Aorta (tissue), 5 donors: ENCODE measurements at places on chromosomes 3 and 15. TPM values are rescaled to one million over a fixed set of nuclear protein-coding genes. Genes with fewer than 3 reads are reported as not detected.

The SKOR1 gene
- 1.3 TPM for total RNA-seq

The SLC22A13 gene
- 1.3 TPM for total RNA-seq

The CISH gene
- 8.3 TPM for total RNA-seq

The NR2E3 gene
- 0.72 TPM for total RNA-seq

The WDR82 gene
- total RNA-seq: 58.1 TPM

DNA sequence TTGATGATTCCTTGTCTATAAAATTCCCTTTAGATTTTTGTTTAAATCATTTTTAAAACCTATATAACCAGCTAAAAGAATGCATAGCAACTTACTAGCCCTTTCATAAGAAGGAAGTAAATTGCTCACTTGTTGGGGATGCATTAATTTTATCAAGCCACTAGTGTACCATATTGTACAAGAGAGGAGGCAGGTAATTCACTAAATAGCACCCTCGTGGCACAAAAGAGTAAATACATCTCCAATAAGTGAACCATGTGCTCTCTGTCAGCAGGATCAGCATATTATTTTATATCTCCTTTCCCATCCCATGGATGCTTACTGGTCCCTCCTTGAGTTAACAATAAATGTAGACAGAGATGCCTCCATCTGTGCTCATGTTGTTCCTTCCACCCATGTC is 34.3 kb downstream of the FRMD5 start:
- no peaks in the 10 kb centered on the region for H3K4me1 ChIP-seq
- no peaks in the 10 kb centered on the region for H3K36me3 ChIP-seq
- H3K27ac ChIP-seq: no peak overlapping the region
- no peaks in the 10 kb centered on the region for H3K27me3 ChIP-seq
- H3K4me3 ChIP-seq: no peak overlapping the region

- H3K36me3 ChIP-seq: no peaks in the 10 kb centered on the region
- no peaks in the 10 kb centered on the region for H3K27me3 ChIP-seq
- H3K27ac ChIP-seq: no peak within 1 kb of the TSS
- DNase-seq: peak; percentile 84
- no peaks in the 10 kb centered on the region for H3K4me1 ChIP-seq
Observed at GRCh38 chr15:40873694-40874561, at the start of gene RHOV. RHOV (minus strand) TSS chr15:40874234; CDS start chr15:40874139, 95 bp downstream.

DNA sequence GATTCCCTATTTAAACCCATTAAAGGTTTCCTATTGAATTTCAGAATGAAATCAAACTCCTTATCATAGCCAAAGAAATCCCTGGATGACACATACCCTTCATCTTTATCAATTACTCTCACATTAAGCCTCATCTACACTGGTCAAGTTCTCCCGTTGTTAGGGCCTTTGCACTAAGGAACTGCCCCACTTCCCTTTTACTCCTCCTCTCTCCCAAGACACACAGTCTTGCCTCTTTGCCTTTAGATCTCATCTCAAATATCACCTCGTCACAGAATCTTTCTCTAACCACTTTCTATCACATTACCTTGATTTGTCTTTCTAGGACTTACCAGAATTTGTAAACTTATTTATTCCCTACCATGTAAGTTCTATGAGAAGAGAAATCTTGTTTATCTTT is 117.6 kb downstream of the TMCC1 start:
- no peak overlapping the region for H3K4me3 ChIP-seq
- no peak for DNase-seq
- H3K4me1 ChIP-seq: peaks cover 3% of the 10 kb centered on the region
- H3K27me3 ChIP-seq: no peaks in the 10 kb centered on the region

- no peaks in the 10 kb centered on the region for H3K36me3 ChIP-seq
- H3K27ac ChIP-seq: no peak overlapping the region
- DNase-seq: no peak
- H3K4me1 ChIP-seq: no peaks in the 10 kb centered on the region
Observed at GRCh38 chr3:119608405-119609000, 10.8 kb downstream of the PLA1A start.

- H3K27me3 ChIP-seq: no peaks in the 10 kb centered on the region
- no peak for DNase-seq
- H3K27ac ChIP-seq: peak overlapping the region; percentile 73
- H3K4me3 ChIP-seq: no peak overlapping the region
- H3K36me3 ChIP-seq: no peaks in the 10 kb centered on the region
Observed at GRCh38 chr3:188229177-188229576, 75.2 kb downstream of the LPP start.

- no peaks in the 10 kb centered on the region for H3K36me3 ChIP-seq
- H3K4me1 ChIP-seq: no peaks in the 10 kb centered on the region
- no peaks in the 10 kb centered on the region for H3K27me3 ChIP-seq
- H3K27ac ChIP-seq: no peak overlapping the region
Observed at GRCh38 chr3:124935794-124936542, 1.4 kb upstream of the MUC13 start.

DNA sequence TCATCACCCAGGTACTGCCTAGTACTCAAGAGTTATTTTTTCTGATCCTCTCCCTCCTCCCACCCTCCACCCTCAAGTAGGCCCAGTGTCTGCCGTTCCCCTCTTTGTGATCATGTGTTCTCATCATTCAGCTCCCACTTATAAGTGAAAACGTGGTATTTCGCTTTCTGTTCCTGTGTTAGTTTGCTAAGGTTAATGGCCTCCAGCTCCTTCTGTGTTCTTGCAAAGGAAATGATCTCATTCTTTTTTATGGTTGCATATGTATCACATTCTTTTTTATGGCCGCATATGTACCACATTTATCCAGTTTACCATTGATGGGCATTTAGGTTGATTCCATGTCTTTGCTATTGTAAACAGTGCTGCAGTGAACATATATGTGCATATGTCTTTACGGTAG is 8.2 kb upstream of the GANC start:
- peaks cover 3% of the 10 kb centered on the region for H3K36me3 ChIP-seq
- DNase-seq: no peak
- no peak overlapping the region for H3K4me3 ChIP-seq
- H3K4me1 ChIP-seq: no peaks in the 10 kb centered on the region
- no peak overlapping the region for H3K27ac ChIP-seq
